Activated naive CD8-positive, alpha-beta T cell treated with anti-CD3 and anti-CD28 coated beads, Interleukin-2, amount 50 U/mL, for 16 hours (primary cell): ENCODE measurements at places on chromosomes 4 and X.

- DNase-seq = no peak
Measured at GRCh38 chr4:149322203-149322602, 493.4 kb downstream of the IQCM start.

- no peak for DNase-seq
Measured at GRCh38 chr4:146488495-146489174, 33.1 kb downstream of the SLC10A7 start.

GRCh38 chrX:73134741-73135140, 55.4 kb upstream of the PABPC1L2A start:
- DNase-seq = no peak

DNA sequence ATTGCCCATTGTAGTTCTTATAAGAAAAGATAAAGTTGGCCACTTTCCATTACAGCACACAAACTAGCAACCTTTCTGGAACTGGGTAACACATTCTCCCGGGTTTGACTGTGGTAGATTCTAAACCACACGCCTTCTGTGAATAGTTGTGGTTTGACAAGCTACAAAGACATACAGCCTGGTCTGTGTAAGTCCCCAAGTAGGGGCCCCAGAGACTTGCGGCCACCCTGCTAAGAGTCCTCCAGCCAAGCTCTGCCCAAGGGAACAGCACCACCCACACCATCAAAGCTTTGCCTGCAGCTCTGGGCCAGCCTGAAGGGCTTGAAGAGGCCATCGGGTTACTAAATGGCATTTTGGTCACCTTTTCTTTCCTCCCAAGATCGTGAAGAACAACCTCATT, 203.4 kb downstream of the MAML3 start:
- no peak for DNase-seq

DNA sequence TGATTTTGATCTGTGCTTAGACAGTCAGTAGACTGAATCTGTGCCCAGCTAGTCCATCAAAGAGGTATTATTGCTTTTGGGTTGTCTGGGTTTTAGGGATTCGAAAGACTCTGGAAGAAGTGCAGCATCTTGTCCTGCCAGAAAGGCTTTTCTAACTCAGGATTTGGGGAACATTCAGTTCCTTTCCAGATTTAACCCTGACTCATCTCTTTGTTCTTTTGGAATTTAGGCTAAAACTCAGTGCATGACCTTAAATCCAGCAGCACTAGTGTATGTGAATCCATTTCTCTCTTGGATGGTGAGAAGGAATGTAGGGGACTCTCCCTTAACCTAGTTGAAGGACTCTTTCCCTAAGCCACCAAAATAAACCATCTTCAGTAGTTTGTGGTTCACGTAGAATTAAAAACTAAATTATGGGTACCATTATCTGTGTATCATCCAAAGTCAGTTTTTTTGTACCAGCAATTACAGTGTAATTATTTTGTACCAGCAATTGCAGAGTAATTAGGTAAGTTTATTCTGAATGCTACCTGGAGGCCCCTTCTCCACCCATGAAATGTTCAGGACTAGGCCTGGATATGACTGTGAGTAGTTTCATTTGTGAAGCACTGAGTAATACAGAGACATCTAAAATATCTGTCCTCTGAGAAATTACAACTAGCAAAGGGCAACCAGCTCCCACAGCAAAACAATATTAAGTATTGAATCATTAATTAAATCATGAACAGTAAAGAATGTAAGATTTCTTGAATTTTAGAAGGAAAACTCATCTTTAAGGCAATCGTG, 384.0 kb downstream of the TMA16 start:
- DNase-seq = no peak

- no peak for DNase-seq
Measured at GRCh38 chrX:26670521-26670920, 454.6 kb downstream of the MAGEB5 start.

DNA sequence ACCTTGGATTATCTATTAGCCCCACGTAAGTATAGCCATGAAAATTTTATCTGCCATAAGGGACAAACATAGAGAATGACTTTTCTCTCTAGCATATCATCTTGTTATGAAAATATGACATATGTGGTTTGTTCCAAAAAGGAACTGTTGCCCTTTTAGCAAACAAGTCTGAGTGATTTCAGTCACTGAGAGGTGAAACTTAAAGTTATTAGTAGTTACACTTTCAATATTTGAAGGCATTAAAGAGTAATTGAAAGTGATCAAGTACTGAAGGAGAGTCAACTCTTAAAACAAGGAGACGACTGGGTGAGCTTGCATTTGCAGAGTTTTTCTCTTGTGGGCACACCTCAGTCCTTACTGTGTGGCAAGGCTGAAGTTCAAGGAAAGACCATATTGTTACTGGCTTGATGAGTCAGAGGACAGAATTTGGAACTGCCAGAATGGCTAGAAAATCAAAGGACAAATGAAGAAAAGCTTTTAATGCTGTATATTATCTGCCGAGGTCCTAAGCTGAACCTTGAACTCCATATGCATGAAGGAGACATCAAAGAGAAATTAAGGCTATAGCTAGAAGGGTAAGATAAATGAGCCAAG, 205.1 kb upstream of the EMCN start:
- no peak for DNase-seq

DNA sequence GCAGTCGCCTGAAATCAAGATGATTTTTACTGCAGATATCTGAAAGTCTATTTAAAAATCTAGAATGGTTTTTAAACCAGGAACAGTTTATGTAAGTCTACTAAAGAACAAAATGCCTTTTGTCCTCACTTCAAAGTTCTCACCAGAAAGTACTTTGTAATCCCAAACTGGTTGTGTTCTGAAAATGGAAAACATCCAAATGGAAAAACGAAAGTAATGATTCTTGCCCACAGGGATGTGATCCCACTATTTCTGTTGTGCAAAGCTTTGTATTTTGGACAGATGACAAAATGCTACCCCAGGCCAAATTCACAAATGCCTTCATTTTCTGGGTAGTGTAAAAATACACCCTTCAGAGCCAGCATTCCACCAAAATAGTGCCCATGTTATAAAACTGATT, 265.5 kb upstream of the FTHL17 start:
- DNase-seq = no peak

GRCh38 chr4:26531491-26532116, 41.3 kb upstream of the CCKAR start:
- DNase-seq = no peak

GRCh38 chr4:174929346-174929745, 11.2 kb downstream of the ADAM29 start:
- no peak for DNase-seq

DNA sequence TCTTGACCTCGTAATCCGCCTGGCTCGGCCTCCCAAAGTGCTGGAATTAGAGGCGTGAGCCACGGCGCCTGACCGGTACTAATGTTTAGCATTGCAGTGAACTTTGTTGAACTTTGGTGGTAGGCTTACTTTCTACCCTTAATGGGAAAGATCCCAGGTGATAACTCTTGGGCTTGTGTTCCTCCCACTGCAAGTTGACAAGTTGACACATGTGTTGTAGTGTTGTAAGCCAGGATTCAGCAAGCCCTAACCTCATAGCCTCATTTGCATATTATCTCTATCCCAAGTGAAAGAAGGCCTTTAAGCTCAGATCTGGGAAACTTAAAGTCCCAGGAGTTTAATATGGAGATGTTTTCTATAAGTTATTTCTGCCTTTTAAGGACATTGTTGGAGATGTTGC, 80.0 kb upstream of the CLCN4 start:
- no peak for DNase-seq

DNA sequence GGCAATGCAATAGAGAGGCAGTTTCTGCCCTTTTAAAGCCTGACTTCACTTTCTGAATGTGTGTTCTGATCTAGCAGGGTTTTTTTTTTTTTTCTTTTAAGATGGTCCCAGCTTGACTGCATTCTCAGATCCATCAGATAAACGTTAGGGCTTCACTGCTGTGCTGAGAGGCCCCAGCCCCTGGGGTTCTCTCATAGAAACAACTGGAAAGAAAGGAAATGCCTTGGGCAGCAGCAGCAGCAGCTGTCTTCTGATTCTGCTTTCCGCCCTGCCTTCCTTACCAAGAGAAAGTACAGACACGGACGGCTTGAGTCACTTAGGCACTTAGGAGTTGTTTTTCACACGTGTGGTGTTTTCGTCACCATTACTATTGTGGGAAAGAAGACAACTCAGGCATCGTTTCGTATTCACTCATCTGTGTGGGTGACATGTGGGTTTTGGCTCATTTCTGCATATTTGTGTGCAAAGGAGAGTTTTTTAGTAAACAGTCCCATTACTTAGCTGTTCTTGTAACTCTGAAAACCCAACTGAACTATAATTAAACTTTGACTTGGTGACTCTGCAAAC, 172.0 kb downstream of the PTTG2 start:
- peak; percentile 60 for DNase-seq

GRCh38 chrX:45540181-45540580, 339.5 kb upstream of the DIPK2B start:
- DNase-seq = no peak

DNA sequence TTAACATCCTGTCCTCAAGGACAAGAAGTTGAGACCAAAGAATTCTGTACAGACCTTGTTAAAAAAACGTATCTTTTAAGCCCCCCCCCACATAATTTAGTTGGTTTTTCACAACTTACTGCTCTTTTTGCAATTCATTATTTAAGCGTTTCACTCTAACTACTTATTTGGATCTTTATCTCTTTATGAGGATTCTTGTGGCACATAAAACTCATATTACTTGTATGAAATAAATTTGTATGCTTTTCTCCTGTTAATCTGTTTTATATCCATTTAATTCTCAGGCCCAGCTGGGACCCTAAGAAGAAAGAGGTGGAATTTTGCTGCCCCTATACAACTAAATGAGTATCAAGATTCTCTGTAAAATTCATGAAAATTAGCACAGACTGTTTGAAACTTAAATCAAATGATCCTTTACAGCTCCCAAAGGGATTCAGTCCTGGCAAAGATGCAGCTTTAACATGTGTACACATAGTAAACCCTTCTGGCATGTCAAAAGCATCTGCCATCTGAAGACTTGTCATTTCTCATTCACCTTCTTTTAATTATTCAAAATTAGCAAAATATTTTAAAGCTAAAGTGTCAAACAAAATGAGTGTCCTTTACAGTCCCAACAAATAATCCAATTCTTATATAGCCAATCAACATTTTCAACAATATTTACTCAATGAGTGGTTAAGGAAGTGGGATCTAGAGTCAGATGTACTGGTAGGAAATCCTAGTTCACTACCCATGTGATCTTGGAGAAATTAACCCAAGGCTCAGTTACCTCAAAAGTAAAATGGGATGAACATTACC, 17.7 kb downstream of the ARAP2 start:
- DNase-seq = no peak

DNA sequence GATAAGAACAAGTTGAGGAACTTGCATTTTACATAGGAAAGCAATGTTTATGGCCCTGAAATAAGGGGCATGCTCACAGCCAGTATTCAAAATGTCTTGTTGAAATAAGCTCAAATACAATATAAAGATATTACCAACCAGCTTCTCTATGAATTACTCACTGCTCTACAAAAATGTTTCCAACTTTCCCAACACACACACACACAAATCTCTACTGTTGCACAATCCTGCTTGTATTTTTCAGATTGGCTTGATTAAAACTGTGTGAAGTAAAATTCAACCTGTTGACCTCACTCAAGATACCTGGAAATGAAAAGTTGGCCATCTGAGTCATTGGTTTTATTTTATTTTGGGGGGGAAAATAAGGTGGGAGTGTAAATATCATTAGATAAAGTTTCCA, 128.6 kb downstream of the CHIC2 start:
- no peak for DNase-seq

GRCh38 chrX:83535417-83536196, 27.5 kb downstream of the POU3F4 start:
- no peak for DNase-seq

DNA sequence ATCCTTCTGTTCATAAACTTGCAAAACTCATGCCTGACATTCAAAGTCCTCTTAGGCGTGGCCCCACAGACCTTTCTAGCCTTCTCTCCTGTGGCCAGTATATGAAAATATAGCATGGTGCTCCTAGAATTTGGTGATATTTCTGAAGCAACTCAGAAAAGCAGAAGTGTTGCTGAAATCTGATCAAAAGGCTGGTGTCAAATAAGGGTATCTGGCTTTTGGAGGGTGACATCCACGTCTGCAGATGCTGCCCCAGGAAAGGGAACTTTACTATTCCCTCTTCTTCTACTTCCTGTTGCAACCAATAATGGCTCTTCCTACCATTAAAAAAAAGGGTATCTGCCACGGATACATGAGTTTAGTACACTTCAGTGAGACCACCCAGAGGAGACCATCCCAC, 83.9 kb upstream of the RPS6KA3 start:
- no peak for DNase-seq

- no peak for DNase-seq
Measured at GRCh38 chr4:34721835-34722234, 1522.5 kb downstream of the ARAP2 start.

- no peak for DNase-seq
Measured at GRCh38 chrX:31154946-31155345, 83.1 kb upstream of the FTHL17 start.

DNA sequence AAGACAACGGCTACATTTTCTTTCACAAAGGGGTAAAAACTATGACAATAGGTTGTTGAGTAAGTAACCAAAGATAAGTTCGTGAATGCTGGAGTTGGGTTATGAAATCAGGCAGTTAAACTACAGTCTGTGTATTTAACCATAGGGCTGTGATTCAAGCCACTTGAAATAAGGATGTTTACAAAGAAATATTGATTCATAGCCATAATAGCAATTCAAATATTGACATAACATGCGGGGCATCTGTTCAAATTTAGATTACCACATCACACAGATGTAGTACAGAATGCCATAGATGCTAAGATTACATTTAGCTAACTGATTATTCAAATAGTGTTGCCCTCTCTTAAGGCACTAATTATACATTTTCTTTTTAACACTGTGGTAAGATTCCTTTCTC, 364.1 kb downstream of the FSTL5 start:
- no peak for DNase-seq

GRCh38 chrX:23911126-23911835, 3.5 kb downstream of the CXorf58 start:
- DNase-seq = no peak

DNA sequence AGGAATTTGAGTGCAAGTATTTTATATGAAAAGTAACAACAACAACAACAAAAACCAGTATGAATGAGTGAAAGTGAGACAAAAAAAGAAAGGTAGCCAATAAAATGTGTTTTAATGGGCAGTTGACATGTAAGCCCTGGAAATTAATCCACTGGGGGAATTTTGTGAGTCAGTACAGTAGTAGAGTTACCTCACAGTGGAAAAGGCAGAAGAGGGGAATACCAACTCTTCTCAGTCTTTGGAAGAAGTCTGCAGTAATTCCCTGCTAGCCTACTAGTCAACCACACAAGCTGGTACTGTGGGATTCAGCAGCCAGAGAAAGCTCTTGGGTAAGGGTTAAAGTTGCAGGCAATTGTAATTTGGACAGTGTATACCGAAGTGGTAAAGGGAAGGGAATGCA, 76.3 kb upstream of the IL15 start:
- DNase-seq = no peak

- no peak for DNase-seq
Measured at GRCh38 chrX:38807873-38808272, 6.6 kb downstream of the MID1IP1 start.

DNA sequence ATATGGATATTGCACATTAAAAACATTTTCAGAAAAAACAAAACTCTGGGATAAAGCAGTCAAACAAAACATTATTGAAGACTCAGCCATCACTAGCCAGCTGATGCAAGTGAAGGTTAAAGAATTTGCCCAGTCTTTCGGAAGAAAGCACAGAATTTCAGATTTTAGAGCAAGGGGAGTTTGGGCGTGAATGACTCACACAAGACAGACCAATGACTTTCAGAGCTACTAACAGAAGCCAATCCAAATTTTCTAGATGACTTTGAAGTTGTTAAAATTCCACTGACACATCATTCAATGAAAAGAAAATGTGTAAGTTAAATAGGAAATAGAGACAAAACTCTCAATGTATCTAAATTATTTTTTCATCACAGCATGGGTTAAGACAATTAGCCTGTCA, 4.0 kb downstream of the MRFAP1L1 start:
- DNase-seq = no peak
